ENCODE measurements at places on chromosomes 5 and 9. TPM values are rescaled to one million over a fixed set of nuclear protein-coding genes. Genes with fewer than 3 reads are reported as not detected.

DNA sequence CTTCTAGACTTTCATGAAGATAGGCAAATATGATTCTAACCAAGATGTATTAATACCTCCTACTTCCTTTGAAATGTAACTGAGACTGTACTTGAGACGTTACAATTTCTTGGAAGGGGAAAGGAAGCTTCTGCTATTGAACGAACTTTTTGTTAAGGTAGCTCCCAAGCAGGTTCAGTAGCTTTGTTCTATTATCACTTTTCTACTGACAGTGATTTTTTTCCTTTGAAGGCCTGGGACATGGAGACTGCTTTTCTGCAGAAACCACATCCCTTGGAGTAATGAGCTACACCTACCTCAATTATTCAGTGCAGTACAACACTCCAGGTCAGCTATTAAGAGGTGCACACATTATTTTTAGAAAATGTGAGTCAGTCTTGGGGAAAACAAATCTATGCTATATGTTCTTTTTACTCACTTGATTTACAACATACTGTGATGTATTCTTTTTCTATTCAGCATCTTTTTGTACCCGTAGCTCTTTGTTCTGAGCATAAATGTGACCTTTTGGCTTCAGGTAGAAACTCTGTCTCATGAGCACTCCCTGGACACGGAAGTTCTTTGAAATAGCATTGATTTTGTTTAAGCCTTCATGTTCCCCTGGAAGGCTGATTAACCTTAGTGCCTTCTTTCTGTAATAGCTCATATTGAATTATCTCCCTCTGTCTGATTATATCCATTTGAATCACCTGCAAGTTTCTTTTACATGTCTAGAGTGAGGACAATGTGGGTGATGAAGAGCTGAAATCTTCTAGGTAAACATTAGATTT is 56.5 kb upstream of the CDKN2B start:
- no peak for DNase-seq

DNA sequence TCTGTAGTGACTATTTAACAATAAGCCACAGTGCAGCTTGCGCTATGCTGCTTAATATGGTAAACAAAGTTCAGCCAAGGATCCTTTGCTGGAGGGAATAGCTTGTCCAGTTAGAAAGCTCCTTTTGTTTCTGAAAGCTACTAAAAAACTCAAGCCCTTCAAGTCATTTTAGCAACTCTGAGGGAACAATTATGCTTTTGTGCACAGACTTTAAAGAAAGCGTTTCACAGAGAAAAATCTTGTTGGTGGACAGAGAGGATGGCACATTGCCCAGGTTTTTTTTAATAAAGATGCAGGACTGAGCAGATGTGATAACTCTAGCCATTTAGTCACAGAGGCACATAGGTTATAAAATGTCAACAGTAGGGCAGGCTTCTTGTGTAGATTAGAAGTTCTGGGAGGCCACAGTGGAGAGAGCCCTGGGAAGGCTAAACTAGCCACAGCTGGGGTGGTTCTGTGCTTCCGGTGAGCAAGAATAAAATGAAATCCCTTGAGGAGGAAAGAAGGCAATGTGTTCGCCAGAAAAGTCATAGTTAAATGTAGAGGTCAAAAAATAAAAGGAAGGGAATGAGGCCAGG is 63.4 kb downstream of the ALDH7A1 start:
- DNase-seq, result no peak

AP3S1 gene
- total RNA-seq, result 27.6 TPM

GRCh38 chr9:34994260-34994899 is 4.8 kb downstream of the DNAJB5 start:
- no peak for DNase-seq

TMEFF1 gene
- 0.29 TPM for total RNA-seq

DNA sequence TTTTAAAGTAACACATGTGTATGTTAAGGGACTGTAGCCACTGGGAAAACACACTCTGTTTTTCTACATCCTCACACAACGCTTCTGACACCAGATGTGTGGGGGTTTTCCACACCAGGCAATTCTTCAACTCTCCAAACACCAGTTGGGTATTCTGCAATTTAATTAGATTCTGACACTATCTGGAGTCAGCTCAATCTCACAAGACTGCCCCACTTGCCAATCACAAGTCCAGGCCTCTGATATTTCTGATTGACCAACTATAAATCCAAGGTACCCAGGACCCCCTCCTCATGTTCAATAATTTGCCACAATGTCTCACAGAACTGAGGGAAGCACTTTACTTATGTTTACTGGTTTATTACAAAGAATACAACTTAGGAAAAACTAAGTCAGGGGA is 60.5 kb upstream of the CTXN3 start:
- no peak for DNase-seq

SH3GL2 gene
- not detected for total RNA-seq

DNA sequence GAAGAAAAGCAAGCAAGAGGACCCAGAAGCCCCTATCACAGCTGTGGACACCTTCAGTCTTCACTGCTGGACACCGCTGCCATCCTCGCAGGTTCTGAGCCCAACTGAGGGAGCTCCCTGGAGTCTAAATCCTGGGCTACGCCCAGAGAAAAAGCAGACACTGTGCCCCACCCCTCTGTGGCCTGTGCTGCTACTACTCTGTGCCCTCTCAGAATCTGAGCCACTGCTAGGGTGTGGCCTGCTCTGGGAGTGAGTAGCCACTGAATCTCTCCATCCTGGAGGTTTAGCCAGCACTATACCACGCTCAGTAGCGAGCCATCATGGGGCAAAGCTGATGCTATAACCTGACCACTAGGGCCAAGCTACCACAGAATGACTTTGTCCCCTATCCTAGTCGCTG is 338.2 kb downstream of the NPR3 start:
- DNase-seq, result no peak

LECT2 gene
- not detected for total RNA-seq

GRCh38 chr9:35303567-35303966 is 141.8 kb downstream of the UNC13B start:
- DNase-seq, result no peak

DNA sequence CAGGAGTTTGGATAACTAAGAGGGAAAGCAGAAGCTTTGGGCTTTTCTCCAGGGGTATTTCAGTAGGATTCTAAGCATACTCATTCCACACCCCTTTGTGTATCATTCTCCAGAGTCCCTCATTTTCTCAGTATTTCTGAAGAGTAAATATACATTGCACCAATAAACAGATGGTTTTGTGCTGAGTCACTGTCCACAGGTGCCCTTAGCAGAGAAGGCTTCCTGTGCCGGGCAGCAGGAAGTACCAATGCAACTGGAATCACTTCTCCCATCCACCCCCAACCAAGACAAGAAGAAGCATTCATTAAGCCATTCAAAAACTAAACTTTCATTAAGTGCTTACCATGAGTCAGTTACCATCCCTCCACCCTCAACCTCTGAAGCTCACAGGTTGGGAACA is 3.6 kb upstream of the CCNJL start:
- no peak for DNase-seq

ADAMTS16 gene
- not detected for total RNA-seq

GRCh38 chr5:94888674-94889073 is 270.2 kb downstream of the SLF1 start:
- DNase-seq, result no peak

- DNase-seq, result no peak
Measured at GRCh38 chr9:10026443-10026984, 586.3 kb downstream of the PTPRD start.

DNA sequence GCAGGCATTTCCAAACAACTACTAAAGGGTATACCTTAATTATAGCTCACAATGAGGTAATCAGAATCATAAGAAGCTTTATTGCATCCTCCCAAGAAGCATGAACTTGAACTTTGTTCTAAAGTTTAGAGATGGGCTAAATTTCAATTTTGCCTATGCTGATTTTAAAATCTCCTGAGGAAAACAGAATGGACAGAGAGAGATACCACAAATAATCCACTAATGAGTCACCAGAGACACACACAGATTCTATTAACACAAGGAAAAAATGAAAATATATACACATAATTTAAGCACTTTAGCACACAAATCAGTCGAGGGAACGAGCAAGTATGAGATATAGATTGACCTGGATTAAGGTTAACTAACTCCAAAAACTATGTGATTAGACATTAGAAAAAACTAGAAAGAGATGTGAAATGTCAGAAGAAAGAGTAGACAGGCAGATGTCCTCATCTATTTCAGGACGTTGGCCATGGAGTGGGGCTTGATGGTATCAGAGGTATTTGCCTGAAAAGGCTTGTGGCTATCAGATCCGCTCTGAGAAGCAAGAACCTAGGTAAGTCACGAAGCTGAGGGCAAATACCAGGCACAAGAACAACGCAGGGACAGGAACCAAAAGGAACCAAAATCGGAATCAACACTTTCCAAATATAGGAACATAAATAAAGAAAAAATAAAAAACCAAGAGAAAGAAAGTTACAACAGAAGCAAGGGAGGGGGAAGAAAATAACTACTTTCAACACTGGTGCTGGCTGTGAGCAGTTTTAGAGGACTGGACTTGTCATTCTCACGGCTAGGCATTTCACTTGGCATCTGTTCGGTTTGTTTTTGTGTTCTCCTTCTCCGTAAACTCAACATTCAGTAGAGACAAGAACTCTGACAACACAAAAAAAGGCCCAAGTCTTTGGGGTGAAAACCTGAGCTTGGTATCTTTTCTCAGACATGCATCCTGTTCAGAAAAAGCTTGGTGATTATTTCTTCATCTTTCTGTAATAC is 294.6 kb upstream of the PUM3 start:
- DNase-seq, result no peak

DNA sequence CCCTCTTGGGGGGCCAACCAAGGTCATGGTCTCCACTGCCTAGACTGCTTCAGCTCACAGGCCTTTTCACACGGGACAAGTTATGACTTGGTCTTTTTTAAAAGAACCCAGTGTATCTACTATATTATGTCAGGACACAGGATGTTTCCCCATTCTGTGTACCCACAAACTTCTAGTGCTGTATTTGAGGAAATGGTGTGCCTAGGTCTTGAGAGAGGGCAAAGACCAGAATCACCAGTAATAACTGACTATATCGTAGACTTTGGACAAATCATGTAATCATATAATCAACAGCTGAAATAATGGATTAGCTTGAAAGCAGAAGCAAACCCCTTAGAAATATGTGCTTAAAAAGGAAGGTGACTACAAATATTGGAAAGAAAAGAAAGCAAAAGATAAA is 133.3 kb downstream of the ARL15 start:
- no peak for DNase-seq

DNA sequence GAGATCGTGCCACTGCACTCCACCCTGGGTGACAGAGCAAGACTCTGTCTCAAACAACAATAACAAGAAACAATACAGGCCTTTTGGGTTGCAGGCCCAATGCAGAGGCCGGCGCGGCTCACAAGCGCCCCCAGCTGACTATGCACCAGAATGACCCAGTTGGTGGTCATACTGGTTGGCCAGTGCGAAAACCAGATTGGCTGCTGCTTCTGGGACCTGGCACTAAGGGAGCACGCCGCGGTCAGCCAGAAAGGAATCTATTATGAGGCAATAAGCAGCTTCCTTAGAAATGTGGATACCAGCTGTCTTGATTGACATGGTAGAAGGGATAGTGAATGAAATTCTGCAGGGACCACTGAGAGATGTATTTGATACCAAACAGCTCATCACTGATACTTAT is 35.0 kb downstream of the RANBP17 start:
- DNase-seq, result no peak

PRRC2B gene
- 71.2 TPM for total RNA-seq

DNA sequence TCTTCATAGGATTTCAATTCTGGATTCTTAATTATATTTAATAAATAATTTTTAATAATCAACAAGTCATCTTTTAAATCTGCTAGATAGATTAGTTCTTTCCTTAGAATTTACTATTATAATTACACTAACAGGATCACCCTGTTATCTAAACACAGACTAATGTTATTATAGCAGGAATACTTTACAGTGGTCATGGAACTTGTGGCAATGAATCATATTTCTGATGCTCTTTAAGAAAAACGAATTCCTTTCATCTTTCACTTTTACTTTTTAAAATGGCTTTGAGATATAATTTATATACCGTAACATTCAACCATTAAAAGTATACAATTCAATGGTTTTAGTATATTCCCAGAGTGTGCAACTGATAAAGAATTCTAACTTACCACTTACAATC is 29.7 kb upstream of the CDK5RAP2 start:
- DNase-seq, result no peak

- DNase-seq, result no peak
Measured at GRCh38 chr9:124300312-124300711, 42.6 kb downstream of the NEK6 start.

DNA sequence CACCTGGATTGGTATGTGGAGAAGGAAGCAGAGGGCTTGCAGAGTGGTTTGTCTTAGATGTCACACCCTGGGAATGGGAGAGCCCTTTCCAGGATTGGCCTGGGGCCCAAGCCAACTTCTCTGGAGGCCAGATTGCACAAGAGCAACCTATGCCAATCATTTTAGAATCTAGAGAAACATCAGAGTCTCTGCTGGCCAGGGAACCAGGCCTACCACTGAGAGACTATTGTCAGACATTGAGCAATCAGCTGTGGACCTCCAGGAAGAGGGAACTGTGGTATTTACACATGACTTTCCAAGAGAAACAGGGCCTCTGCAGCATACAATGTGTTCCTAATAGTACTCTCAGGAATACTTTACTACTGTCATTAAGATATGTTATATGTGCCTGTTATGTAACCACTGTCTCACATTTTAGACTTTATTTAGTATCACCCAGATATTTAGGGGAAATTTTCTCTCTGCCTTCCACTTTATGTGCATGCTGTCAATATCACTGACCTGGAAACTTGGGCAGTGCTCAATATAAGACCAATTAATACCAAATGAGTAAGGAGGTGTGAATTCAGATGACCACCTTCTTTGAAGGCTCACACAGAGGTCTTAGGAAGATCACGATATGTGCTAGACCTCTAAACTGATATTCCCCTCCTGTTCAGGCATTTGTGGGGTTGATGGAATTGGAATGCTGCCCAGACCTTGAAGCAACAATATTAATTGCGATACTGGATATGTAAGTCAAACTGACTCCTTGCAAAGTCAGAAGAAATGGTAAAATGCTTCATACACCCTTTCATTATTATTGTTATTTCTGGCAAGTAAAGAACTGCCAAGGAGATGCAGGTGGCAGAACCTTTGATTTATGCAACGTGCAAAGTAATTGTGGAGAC is 20.5 kb upstream of the CCL28 start:
- peak; percentile 42 for DNase-seq

GRIA1 gene
- total RNA-seq, result not detected

GRCh38 chr5:125228363-125229070 is 482.1 kb upstream of the ZNF608 start:
- no peak for DNase-seq

- no peak for DNase-seq
Measured at GRCh38 chr5:154593071-154593470, 115.0 kb upstream of the HAND1 start.

DNA sequence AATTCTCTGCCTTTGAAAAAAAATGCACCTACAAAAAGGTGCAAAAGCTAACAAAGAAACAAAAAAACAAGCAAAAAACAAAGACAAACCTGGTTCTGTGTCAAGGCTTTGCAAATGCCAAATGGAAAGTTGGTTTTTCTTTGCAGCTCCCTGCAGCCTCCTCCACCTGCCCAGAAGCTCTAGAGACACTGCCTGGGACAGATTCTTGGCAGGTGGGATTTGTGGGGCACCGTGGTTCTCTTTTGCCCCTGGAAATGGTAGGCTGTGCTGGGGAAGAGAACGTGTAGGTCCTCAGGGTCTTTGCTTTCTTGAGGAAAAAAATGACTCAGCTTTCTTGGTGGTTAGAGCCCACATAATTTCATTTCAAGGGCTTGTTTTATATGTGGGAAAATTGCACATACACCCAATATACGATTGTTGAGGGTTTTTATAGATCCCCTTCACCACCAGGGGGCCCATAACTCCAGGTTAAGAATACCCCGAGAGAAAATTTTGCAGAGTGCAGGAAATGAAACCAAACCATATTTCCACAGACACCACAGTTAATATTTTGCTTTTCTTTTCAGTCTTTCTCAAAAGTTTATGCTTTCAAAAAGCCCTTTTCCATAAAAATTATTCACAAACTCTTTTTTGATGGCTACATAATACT is 58.7 kb downstream of the NXNL2 start:
- DNase-seq, result no peak

FOXD4L5 gene
- 0.20 TPM for total RNA-seq

Data from psoas muscle (tissue), 8 donors.